ENCODE measurements at places on chromosomes 3 and 15. TPM values are rescaled to one million over a fixed set of nuclear protein-coding genes. Genes with fewer than 3 reads are reported as not detected.

GRCh38 chr3:119292666-119293065, 1.5 kb upstream of the ARHGAP31 start:
- no peak for DNase-seq

GRCh38 chr3:129439226-129439816, 427 bp downstream of the MBD4 start:
- peak; percentile 46 for DNase-seq

DNA sequence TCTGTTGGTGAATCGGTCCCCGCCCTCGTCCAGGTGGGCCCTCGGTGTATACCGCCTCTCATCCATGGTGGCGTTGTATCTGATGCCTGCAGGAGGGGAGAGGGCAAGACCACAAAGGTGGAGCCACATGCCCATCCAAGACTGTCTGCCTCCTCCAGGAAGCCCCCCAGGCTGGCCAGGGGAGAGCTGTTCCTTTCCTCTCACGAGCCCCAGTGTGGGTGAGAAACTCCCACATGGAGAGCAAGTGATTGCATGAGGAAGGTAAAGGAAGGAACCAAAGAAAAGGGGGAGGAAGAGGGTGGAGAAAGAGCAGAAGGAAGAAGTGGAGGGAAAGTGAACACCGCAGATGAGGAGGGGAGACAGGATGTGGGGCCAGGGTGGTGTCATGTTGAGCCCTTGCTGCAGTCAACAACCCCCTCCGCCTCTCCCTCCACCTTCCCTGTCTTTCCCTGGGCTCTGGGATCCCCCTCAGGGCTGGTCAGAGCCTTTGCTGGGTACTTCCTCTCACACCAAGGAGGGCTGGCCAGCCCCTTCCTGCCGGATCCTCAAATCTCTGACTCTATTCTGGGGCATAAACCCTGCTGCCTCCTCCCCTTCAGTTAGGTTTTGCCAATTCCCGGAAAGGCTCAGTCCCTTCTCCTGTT, 49.3 kb downstream of the FEM1B start:
- no peak for DNase-seq

DNA sequence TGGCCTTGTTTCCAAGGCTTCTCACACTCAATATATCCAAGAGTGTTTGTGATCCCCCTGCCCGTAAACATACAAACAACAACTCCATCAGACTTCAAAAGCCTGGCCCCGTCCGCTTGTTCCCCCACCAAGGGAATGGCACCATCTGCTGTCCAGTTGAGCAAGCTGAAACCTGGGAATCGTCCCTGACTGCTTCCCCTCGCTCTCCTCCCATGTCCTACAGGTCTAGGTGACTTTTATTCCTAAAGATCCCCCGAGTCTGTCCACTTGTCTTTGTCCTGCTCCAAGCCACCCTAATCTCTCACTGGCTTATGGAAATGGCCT, 27.9 kb upstream of the FAM174B start:
- no peak for DNase-seq

DNA sequence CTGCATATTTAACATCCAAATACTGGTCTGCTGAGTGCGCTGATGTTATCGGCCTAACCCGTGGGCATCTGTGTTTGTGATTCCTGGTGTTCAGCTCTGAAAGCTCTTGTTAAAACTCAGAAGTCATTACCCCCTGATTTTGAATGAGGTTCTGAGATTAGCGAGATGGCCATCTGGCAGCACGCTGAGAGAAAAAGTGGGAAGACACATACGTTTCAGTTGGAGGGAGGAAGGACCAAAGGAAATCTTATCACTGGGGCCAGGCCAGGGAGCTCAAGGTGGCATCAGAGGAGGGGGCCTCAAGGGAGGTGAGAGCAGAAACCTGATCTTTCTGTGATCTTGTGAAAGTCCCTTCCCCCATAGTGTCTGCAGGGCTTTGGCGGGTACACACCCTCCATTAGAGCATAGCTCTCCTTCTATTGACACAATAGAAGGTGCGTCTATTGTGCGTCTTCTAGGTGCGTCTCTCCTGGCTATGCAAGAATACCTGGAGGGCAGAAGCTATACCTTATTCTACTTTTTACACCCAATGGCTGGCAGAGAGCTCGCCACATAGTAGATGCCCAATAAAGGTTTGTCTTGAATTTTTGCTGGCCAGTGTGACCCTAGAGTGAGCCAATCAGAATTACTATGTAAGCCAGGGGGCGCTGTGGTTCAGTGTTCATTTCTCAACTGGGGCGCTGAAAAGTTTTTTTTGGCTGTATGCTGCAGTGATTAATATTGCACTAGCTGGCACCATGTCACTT, 182.4 kb downstream of the SHQ1 start:
- no peak for DNase-seq

DNA sequence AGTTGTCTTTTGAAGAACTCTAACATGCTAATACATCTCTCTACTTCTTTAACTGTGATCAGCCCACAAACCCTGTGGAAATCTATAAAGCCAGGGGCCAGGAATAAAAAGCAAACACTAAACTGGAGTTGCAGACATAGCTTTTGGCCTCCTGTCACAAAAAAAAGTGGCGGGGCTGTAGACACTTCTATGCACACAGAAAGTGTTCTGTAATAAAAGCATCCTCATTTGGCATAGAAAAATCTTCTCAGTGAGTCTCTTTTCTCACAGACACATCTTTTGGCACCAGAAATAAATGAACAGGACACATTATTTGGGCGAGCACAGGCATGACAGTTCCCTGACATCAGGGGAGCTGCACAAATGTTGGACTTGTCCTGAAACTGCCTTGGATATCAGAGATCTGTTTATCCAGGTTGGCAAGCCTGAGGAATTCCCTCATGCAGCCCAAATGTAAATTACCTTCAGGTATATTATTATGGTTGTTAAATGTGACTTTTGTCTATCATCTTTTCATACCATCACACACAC, 355.4 kb downstream of the FGF12 start:
- DNase-seq = no peak

- DNase-seq = no peak
Measured at GRCh38 chr15:49750553-49750952, 129.7 kb downstream of the DTWD1 start.

- no peak for DNase-seq
Measured at GRCh38 chr3:135458541-135459322, 506.8 kb upstream of the PPP2R3A start.

DNA sequence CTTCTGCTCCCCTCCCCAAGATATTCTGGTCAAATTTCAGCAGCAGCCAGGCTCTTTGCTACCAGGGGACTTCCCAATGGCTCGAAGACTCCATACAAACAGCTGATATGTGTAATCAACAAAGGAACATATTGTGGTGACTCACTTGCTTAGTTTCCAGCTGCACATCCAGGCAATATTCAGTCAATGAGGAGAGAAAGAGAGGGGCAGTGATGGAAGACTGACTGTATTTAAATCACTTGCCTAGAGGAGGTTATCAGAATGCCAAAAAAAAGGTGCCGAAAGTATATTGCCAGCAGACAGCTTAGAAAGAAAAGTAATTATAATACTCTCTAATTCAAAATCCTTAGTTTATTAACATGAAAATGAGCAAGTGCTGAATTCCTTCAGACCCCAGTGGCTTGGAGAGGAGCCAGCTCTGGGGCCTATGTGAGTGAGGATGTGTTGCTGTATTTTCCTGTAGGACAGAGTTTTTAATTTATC, 236.5 kb downstream of the LRTM1 start:
- no peak for DNase-seq

Gene LIPH
- total RNA-seq = 0.12 TPM

Gene TM4SF4
- not detected for total RNA-seq

All from heart left ventricle (tissue), 16 donors.